ENCODE measurements at places on chromosomes 12 and 14.

DNA sequence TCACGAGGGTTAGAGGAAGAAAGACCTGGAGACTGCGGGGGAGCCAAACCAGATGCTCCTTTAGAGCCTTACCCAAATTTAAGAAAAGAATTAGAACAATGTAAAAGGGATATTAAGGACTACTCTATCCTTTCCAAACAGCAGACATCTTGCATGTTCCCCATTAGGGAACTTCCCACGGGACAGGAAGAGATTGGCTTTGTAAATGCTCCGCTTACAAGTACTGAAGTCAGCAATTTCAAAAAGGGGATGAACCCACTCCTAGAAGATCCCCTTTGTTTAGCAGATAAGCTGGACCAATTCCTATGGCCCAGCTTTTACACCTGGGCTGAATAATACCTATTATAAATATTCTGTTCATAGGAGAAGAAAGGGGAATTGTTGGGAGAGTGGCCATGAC is 74.2 kb downstream of the APOBEC1 start:
- DNase-seq, result no peak

- no peak for DNase-seq
These were observed 41.6 kb upstream of the CAPRIN2 start for GRCh38 chr12:30796313-30796780.

DNA sequence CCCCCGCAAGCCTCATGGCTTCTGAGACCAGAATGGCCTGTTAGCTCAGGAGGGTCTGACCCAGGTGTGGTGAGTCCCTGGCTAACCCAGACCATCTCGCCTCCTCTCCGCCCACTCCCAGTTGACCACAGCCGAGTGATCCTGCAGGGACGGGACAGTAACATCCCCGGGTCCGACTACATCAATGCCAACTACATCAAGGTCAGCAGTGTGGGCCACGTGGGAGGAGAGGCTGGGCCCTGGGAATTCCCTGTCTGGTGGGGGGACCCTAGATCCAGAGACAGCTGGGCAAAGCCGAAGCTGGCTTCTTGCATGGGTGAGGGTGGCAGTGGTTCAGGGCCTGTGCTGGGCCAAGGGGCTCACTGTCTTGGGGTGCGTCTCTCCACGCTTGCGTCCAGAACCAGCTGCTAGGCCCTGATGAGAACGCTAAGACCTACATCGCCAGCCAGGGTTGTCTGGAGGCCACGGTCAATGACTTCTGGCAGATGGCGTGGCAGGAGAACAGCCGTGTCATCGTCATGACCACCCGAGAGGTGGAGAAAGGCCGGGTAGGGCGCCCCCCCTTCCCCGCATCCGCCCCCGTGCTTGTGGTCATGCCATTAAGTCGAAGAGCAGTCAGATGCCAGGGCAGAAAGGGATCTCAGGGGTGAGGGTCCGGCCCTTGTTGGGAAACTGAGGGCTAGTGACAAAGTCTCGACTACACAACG is 5.0 kb downstream of the PTPN6 start:
- DNase-seq, result no peak

GRCh38 chr14:65496178-65496993 is 83.9 kb downstream of the FUT8 start:
- no peak for DNase-seq

DNA sequence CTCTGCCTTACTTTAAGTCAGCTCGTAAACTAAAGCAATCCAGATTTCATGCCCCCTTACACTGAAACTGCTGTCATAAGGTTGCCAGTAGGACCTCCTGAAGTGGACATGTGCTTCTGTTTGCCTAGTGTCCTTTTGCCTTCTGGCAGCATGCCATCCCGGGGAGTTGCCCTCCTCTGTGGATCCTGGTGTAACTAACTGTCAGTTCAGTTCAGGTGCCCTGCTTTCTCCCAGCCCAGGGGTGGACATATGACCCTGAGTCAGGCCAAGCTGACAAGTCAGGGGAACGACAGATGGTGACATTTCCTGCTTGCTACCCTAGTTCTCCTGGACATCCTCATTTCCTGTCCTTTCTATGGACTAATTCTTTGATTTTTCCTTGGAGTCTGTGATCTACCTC is 25.6 kb downstream of the AKAP6 start:
- DNase-seq, result no peak

DNA sequence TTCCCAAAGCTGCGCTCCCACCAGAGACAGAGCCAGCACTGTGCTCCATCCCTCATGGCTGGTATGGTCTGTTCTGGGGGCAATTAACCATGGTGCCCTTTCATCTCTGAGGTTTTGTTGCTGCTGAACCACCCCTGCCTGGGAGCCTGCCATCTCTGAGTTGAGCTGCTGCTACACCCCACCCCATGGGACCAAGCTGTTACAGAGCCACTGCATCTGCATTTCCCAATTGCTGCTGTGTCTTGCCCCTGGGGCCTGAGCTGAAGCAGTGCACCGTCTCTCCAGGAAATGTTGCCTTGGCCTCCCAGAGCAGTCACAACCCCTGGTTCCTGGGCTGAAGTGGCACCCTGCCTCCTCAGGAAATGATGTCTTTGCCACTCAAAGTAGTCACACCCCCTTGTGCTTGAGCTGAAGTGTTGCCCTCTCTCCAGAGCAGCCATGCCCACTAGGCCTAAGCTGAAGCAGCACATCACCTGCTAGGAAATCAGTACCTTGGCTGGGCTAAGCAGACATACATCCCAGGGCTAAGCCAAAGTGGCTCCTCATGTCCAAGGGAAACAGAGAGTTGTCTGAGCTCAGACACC is 140.3 kb downstream of the RERGL start:
- DNase-seq, result no peak

DNA sequence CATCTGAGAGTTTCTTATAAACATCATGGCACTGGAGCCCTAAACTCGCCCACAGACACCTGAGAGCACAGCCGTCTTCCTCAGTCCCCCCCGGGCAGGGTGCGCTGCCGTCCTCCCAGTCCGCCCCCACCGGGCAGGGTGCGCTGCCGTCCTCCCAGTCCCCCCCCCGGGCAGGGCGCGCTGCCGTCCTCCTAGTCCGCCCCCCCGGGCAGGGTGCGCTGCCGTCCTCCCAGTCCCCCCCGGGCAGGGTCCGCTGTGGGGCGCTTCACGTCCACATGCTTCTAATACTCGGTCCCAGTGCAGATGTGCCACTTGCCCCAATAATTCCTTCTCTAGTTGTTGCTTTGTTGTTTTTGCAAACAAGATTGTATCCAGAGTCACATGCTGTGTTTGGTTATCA is 6.9 kb upstream of the ADSS1 start:
- DNase-seq, result no peak

GRCh38 chr12:110382683-110383082 is 20.8 kb downstream of the ANAPC7 start:
- no peak for DNase-seq

DNA sequence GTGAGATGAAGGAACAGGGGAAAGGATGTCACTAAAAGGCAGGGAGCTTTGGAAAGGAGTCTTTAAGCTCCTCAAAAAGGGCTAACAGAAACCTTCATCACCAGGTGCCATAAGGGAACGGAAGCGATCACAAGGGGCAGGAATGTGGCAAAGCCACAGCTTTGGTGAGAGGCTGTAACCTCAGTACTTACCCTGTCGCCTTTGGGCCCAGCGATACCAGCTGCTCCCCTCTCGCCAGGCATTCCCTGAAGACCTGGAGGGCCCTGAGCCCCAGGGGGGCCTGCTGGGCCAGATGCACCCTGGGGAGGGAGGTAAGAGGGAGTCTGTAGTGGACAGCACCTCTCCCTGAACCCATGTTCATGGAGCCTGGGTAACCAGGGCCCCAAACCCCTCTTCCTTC is 18.9 kb downstream of the TMEM106C start:
- no peak for DNase-seq

DNA sequence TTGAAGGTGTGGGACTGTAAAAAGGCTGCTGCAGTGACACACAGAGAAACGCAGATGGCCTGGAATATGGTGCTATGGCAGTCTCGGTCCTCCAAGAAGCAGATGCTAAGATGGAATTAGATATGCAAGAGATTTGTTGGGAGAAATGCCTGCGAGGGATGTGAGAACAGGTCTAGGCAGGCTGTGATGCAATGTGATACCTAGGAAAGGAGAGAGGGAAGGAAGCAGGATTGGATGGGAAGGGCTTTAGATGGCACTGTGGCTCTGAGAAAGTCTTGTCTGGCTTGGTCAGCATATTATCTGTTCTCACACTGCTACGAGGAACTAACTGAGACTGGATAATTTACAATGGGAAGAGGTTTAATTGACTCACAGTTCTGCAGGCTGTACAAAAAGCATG is 374.4 kb downstream of the BCAT1 start:
- DNase-seq, result no peak

DNA sequence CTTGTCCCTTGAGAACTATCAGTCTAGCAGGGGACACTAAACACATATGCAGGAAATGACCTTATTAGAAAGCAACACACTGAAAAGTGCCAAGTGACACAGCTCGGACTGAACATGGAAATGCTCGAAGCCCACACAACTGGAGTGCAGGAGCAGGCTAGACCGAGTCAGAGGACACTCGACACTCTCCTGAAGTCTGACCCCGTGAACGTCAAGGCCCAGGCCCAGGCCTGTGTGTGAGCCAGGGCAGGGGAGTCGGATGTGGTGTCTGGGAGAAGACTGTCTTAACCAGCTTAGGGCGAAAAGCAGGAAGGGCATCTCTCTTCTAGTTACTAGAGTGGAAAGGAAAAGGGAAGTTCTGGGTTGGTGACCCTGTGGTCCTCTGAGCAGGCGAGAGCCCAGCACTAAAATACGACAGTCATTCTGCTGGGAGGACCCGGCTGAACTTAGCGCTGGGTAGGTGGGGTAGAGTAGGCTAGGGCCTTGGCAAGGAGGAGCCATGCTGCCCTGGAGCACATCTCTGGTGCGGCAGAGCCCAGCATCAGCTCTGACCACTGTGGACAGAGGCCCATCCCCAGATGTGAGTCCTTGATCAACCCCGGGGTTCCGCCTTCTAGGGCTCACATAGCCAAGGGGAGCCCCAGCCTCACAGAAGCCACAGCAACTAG is 93.0 kb downstream of the NTF3 start:
- no peak for DNase-seq

DNA sequence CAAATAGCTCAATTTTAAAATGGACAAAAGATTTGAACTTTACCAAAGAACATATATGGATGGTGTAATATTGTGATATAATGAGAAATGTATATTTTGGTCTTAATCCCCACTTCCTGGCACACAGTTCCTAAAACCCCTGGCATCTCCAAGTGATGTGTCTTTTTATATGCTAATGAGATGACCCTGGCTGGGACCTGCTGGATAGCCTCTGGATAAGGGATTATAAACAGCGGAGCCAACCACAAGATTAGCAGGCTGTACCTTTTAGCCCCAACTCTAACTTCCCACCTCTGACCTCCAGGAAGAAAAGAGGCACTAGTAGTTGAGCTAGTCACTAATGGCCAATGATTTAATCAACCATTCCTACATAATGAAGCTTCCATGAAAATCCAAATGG is 130.0 kb downstream of the DPF3 start:
- DNase-seq, result no peak

DNA sequence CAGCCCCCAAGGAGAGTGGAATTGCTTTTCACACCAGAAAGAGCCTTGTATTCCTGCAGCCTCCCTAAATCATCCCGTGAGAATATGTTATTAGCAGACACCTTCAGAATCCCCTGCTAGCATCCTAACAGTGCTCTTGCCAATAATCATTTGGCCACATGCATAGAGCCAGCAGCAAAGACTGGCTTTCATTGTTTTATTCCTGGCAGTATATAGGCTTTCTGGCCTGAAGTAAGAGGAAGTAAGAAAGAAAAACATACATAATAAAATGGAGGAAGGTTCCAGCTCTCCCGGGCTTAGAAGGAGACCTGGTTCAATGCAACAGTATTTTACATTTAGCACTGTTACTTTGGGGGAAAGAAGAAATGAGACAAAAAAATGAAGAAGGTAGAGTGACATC is 176.7 kb upstream of the ATF7IP start:
- no peak for DNase-seq

- no peak for DNase-seq
These were observed 30.6 kb upstream of the ISM2 start for GRCh38 chr14:77529213-77529612.

DNA sequence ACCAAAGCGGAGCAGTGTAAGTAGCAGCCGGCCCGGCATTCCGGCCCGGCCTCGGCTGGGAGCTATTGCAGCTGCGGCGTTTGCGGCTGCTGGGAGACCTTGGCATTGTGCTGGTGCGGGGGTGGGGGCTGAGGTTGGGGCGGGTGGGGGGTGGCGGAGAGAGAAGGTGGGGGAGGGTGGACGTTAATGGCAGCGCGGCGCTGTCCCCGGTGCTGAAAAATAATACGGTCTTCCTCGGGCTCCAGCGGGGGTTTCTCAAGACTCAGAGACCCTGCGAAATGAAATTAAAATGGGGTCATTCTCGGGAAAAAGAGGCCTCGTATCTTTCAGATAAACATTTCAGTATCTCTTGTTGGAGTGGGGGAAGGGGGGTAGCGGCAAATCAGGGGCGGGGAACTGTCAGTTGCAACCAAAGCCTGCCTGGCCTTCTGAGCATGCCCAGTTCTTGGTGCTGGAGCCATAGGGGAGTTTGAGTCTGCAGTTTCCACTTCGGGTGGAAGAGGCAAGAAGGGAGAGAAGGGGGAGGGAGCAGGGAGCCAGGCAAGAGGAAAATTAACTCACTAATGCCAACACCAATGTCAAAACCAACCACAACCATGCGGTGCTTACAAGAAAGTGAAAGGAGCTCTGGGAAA is 414 bp downstream of the UNC79 start:
- DNase-seq, result no peak

DNA sequence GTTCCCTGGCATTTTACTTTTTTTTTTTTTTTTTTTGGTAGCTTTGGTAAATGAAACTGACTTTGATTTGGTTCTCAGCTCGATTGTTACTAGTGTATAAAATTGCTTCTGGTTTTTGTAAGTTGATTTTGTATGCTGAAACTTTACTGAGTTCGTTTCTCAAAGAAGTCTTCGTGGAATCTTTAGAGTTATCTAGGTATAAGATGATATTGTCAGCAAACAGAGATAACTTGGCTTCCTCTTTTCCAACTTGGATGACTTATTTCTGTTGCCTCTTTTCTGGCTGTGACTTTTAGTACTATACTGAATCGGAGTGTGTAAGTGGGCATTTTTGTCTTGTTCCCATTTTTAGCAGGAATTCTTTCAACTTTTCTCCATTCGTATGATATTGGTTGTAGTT is 28.1 kb downstream of the USP15 start:
- DNase-seq, result no peak

GRCh38 chr12:64522316-64522715 is 70.4 kb downstream of the TBK1 start:
- no peak for DNase-seq

DNA sequence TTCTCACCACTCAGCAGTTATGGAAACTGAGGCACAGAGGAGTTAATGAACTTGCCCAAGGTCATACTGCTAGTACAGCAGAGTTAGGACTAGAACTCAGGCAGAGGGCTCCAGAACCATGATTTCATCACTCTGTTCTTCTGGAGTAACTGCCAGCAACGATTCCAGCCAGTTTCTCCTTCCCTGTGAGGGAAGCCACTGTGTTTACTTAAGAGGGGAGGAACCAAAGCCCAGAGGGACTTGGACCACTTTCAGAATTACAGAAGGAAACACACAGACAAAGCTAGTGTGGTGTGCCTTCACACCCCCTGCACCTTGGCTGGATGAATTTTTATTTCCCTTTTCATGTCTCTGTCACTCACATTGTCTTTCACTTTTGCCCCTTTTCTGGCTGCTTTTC is 398.2 kb downstream of the DPF3 start:
- DNase-seq, result no peak

All from stimulated activated CD8-positive, alpha-beta memory T cell treated with anti-CD3 and anti-CD28 coated beads, Interleukin-12 subunit alpha, Interleukin-12 subunit beta, amount 100 ng/mL, for 4 hours (primary cell).